ENCODE measurements at places on chromosomes 11 and 22. TPM values are rescaled to one million over a fixed set of nuclear protein-coding genes. Genes with fewer than 3 reads are reported as not detected.

The ACR gene
- not detected for total RNA-seq

The OR51B5 gene
- 0.40 TPM for total RNA-seq

GRCh38 chr11:45109400-45109799 is 37.0 kb upstream of the PRDM11 start:
- no peak for DNase-seq

- no peak for DNase-seq
These were observed 66.8 kb downstream of the TSPAN18 start for GRCh38 chr11:44793350-44794090.

The MAPK8IP2 gene
- 0.08 TPM for total RNA-seq

The DCHS1 gene
- total RNA-seq: 8.0 TPM

GRCh38 chr11:12154871-12155668 is 44.7 kb downstream of the MICAL2 start:
- no peak for DNase-seq

- no peak for DNase-seq
These were observed 81.4 kb upstream of the AKIP1 start for GRCh38 chr11:8829556-8829955.

DNA sequence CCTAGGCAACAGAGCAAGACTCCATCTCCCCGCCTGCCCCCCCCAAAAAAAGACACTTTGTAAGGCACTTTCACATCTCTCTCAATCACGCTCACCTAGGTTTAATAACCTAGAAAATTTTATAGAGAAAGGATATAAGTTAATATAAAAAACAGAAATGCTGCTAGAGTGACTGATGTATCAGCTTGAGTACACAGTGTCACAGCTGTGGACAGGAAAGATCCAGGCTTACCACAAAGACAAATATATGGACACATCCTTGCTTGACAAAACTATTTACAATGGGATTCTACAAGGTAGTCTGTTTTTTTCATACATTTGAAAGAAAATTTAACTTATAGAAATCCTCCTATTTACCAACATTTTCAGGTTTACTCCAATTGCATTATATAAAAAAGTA is 96.7 kb downstream of the ABTB2 start:
- DNase-seq: no peak

GRCh38 chr11:107998761-107999160 is 9.9 kb upstream of the CUL5 start:
- DNase-seq: no peak

GRCh38 chr11:8099291-8099899 is 18.4 kb downstream of the TUB start:
- peak; percentile 40 for DNase-seq

The OR5A1 gene
- total RNA-seq: not detected

DNA sequence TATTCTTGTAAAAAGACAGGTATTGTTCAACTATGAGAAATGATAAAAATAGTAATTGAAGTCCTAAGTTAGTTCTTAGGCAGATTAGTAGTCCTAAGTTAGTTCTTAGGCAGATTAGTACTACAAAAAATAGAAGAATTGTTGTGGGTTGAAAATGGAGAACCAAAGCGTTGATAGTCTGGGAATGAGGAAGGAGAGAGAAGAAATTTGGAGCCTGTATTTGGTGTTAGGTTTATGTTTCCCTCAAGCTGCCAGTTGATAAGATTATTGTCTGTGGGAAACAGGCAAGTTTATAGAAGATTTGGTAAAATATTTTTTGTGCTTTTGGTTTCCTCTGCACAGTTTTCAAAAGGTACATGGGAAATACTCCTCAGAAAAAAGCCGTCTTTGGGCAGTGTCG is 3.6 kb downstream of the BCO2 start:
- DNase-seq: no peak

The FBLN1 gene
- 0.34 TPM for total RNA-seq

The KCNQ1 gene
- 25.5 TPM for total RNA-seq

DNA sequence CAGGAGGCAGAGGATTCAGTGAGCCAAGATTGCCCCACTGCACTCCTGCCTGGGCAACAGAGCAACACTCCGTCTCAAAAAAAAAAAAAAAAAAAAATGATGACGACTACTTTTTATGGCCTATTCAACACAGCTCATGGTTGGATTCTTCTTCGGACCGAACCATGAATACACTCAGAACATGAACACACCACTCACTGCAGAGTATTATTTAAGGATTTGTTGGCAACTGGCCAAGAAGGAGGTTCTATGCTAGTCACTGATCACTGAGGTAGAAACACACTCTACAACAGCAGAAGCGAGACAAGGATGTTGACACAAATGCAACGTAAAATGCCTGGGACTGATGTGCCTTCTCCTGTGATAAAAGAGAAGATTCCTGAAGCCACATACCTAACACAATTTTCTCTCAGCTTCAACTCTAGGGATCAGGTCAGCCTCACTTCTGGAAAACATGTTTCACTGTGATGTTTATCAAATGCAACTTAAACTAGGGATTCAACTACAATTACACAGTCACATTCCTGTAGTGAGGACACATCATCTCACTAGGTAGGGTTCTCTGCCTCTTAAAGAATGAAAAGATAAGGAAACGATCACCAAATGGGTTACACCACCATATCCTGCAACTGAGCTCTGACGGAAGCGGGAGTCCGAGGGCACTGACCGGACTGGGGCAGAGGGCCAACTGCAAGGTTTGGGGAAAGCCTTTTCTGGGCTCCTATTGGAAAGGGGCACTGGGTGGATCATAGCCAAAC is 82.5 kb downstream of the SGSM3 start:
- no peak for DNase-seq

The FAM83F gene
- total RNA-seq: 1.6 TPM

DNA sequence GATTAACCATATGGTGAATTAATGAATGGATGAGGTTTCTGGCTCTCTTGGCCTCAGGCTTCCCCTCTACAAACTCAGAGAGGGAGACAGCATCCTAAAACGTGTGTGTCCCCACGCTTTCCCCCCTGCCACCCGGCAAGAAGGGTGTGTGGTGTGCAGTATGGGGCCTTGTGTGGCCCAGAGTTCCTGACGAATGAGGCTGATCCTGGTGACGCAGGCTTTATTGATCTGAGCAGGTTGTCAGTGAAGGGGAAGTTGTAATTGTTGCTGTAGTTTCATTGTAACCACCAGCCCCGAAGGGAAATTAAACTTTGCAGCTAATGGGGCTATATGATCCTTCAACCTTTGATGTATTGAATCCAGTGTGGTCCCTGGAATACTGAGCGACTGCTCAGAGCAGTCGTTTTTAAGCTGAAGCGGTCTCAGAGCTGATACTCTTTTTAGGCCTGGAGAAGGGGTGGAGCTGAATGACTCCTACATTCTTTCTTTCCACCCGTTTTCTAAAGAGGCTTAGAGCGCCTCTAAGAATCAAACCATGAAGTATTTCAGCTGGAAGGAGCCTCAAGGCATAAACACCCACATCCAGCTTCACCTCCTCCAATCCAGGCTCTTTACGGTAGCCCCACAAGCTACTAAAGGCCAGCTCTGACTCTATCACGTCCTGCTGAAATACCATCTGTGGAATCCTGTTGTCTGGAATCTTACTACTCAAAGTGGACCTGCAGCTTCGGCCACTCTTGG is 284.7 kb downstream of the MIAT start:
- DNase-seq: no peak

- no peak for DNase-seq
These were observed 757.5 kb downstream of the NELL1 start for GRCh38 chr11:21426931-21427330.

The DGCR8 gene
- total RNA-seq: 37.9 TPM

The IGLL1 gene
- total RNA-seq: not detected

DNA sequence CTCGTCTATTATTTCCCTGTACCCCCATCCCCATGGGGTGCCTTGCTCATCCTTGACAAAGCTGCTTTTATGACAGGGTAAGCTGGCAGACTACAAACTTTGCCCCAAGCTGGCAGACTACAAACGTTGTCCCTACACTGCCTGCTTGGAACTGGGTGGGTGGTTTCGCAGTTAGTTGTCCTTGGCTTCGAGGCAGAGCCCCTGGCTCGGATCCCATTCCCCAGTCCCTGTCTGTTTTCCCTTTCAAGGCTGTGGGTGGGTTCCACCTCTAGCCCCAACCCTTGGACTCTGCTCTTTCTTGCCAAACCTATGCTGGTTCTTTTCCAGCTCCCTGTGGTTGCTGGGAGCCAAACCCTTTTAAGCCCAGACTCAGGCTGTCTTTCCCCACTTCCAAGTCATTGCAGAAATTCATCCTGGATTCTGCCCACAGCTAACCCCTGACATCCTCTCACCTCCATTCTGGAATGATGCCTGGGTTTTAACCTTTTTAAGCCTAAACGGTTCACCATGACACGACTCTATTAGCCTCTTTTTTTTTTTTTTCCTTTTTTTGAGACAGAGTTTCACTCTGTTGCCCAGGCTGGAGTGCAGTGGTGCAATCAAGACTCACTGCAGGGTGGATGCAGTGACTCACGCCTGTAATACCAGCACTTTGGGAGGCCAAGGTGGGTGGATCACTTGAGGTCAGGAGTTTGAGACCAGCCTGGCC is 9.2 kb upstream of the RBM14 start:
- no peak for DNase-seq

- DNase-seq: no peak
These were observed 23.2 kb upstream of the BIRC3 start for GRCh38 chr11:102293873-102294601.

The APOBEC3C gene
- total RNA-seq: 35.9 TPM

DNA sequence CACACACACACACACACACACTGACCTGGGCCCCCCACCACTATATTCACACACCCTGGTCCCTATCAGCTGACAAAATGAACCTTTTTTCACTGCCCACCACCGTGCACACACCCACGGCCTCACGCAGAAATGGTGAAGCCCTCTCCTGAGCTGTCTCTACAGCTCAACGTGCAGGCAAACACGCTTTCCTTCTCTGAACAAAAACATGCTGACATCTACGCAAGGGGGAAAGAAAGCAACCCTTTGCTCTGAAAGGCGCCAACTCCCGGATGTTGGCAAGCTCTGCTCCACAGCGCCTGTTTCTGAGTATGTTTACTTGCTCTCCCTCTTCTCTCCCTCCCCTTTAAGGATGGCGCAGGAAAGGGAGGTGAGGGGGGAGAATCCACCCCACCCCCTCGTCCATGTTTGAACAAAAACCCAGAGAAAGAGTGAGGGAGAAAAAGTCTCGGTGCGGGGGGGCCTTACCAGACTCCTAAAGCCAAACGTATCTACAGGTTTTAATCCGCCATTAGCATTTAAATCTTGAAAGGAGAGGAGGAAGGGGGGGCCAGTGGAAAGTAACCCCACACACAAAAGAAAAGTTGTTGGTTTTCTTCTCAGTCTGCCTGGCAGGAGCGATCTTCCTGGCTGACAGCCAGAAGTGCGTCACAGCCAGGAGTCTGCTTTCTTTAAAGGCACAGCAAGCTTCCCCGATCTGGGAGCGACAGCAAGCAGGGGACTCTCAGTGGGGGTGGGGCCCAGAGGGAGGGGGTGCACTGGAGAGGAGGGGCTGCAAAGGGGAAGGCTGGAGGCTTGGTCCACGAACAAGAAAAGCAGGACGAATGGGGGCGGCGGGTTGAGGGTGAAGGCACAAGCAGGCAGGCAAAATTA is 39.6 kb downstream of the NUMA1 start:
- DNase-seq: peak; percentile 68

DNA sequence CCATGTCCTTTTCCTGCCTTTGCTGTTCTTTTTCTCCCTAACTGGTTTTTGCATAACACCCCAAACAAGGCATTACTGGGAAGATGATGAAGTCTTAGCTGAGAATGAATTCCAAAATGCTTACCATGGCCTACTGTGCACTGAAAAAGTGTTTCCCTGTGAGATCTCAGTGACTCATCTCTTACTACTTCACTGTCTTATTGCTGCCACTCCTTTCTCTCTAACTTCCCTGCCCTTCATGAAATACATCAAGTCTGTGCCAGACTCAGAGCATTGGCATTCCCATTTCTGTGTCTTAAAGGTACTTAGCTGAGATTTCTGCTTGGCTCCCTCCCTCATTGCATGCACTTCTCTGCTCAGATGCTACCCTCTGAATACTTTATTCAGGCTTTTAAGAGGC is 49.1 kb upstream of the MUC15 start:
- DNase-seq: no peak

DNA sequence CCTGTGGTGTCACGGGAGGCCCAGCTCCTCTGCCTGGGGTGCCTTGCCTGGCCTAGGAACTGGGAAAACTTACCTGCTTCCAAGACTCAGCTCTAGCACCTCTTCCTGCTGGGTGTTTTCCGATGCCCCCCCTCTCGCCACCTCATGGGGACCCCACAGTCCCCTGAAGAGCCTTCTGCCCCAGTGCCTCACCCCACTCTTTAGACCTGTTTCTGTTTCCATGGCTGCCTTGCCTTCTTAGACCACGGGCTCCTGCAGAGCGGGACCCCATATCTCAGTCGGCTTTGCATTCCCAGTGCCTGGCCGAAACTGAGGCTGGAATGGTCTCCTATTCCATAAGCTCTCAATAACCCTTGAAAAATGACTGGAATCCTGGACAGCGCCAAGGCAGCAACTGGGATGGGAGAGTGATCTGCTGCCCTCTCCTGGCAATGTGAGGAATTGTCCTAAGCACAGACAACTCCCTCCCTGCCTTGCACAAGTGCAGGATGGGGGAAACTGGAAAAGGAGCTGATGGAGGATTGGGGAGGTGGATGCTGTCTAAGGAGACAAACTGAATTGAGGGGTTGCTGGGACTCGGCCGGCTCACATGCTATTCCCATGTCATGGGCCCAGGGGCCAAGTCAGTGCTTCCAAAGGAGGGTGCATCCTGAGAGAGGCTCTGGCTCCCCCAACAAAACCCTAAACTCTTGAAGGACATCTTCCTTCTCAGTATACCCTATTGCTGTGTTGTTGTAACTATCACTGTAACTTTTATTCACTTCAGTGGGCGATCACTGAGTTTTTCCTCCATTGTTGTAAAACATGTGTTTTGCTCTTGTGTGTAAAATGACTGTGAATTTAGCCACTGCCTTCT is 26.6 kb upstream of the IL17RA start:
- DNase-seq: no peak

The RAC2 gene
- total RNA-seq: 297 TPM

- no peak for DNase-seq
These were observed 1.8 kb downstream of the SYTL2 start for GRCh38 chr11:85809191-85809590.
